ENCODE measurements at places on chromosomes 1 and 21.

DNA sequence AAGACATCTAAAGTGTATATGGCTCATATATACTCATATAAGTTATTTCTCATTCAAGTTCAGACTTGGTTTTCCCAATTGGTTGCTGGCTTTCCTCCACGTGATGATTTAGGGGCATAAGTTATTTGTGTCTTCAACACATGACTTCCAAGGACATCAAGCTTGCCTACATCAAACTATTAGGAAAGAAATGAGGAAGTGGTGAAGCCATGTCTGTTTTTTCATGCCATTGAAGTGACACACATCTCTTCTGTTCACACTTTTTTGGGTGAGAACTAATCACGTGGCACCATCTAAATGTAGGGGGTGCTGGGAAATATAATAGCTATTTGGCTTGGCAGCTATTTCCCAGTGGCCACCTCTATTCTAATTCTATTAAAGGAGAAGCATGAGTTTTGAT is 282.1 kb downstream of the OMA1 start:
- DNase-seq: no peak

GRCh38 chr1:117838911-117839310 is 90.5 kb downstream of the GDAP2 start:
- DNase-seq: no peak

- no peak for DNase-seq
Observed at GRCh38 chr1:34711485-34711884, 43.4 kb upstream of the GJB5 start.

DNA sequence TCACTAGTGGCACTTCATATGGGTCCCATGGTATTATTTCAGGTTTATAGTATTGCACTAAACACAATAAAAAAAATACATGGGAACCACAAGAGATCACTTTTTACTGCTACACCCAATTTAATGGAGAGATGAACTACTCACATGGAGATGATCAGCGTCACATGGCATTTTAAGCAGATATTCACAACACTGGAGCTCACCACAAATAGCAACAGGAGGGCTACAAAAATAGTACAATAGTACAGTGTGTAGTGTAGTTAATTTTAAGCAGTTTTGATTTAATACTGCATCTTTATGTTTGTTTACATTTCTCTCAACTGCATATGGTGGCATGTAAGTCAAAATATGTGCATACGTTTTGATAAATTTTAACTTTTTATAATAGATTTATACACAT is 31.0 kb downstream of the SNX7 start:
- DNase-seq: no peak

DNA sequence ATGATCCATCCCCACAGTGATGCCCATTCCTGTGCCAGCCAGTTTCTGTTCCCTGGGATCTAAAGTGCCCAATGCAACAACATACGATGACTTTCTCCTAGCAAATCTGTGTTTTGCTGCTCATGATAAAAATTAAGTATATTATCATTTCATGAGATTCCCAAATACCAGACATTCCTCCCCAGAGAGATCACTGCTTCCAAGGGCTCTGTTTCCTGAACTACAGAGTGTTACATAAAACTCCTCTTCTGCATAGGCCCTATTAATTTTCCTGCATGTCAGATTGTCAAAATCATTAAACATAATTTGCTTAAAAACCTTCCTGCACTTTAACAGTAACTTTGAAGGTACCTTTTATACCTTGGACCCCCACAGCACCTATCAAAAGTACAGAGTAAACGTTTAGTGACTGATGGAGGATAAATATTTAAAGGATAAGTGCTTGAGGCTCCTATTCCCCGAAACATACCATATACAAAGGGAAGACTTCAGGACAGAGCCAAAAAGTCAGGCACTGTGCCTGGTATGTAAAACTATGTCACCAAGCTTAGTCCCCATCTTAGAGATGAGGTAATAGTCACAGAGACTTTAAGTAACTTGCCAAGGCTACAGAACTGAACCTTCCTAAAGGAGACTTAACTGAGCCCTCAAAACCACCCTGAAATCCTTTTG is 50.2 kb downstream of the SLC25A24 start:
- no peak for DNase-seq

GRCh38 chr1:21317035-21317689 is 26.9 kb upstream of the ECE1 start:
- DNase-seq: peak; percentile 90

- no peak for DNase-seq
Observed at GRCh38 chr1:9699361-9699760, 47.8 kb downstream of the PIK3CD start.

- no peak for DNase-seq
Observed at GRCh38 chr1:42137766-42138165, 15.4 kb upstream of the GUCA2B start.

GRCh38 chr1:151175041-151175741 is 590 bp downstream of the TMOD4 start:
- peak; percentile 66 for DNase-seq

GRCh38 chr1:240701412-240701811 is 89.5 kb upstream of the GREM2 start:
- DNase-seq: no peak

DNA sequence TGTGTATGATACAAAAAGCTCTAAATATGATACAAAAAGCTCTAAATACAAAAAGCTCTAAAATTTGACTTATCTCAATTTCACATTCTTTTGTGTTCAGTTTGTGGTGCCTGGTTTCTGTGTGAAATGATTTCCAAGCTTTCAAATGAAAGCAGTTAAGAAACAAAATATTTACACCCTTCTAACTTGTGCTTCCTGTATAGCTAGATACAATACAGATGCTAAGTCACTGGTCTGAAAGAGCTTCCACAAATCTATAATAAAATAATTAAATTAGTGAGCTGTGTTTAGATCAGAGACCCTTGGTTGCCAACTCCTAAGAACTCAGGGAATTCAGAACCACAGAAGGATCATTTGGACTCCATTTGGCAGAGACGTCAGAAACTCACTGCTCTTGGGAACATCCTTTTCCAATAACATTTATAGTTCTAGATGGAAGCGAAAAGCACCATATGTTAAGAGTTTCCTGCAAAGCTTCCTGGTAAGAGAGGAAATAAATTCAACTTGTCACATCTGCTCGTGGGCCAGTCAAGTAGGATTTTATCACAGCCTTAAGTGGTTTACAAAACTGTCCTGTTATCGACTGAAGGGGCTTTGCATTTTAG is 1079.1 kb downstream of the ADGRL2 start:
- no peak for DNase-seq

DNA sequence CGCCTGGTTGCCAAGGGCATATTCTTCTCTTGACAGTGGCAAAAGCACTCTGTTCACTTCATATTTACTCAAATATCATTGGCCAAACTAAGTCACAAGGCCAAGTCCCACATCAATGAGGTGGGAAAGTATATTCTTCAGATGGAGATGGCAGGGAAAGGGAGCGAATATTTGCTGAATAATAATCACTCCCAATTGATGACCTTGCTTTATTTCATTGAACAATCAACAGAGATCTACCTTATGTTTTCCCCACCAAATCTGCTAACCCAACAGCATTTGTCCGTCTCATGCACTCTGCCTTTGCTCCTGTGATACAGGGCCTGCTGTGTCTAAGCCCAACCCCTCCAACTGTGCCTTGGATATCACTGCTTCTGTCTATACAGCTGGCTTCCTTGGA is 45.2 kb upstream of the PCP4 start:
- no peak for DNase-seq

DNA sequence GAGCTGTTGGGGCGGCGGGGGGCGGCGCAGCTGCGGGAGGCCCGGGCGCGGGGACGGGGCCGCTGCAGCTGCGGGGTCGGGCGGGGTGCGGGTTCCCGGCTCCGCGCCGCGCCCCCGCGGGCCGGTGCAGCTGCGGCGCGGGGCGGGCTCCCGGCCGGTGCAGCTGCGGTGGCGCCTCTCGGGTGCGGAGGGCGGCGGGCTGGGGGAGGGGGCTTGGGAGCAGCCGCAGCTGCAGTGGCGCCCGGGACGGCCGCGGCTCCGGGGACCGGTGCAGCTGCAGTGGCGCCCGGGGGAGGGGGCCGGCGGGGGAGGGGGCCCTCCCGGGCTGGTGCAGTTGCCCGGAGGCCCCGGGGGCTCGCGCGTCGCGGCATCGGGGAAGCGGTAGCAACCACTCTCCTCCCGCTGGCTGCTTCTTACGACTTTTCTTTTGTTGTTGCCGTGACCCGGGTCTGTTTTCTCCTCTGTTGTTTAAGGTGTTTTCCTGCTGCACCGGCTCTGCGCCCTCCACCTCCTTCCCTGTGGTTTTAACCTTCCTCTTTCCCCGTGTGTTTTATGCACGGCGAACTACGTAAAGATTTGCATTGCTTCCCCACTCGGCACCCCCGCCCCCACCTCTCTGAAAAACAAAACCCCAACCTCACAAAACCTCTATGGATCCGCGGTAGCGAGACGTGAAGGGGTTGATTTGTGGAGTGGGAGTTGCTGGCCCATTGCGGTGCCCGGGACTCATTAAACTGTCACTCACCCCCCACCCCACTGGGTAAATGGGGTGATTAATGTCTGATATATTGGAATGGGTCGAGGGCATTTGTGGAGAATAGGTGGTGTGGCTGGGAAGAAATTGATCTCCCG is 1.7 kb upstream of the ZBTB18 start:
- DNase-seq: peak; percentile 55

All from Right ventricle myocardium superior (tissue), 1 donor.